ENCODE measurements at places on chromosomes 13 and 19.

GRCh38 chr13:101382701-101383100 is 33.6 kb downstream of the NALCN start:
- no peak for DNase-seq

GRCh38 chr13:44399074-44399473 is 25.4 kb downstream of the SERP2 start:
- DNase-seq = no peak

- DNase-seq = no peak
These were observed 346.4 kb downstream of the FGF9 start for GRCh38 chr13:22017226-22017625.

- DNase-seq = peak; percentile 75
These were observed 8.0 kb downstream of the NAPSA start for GRCh38 chr19:50357178-50358100.

GRCh38 chr13:42875475-42876269 is 94.3 kb downstream of the FAM216B start:
- DNase-seq = no peak

- no peak for DNase-seq
These were observed 55.7 kb upstream of the ABCC4 start for GRCh38 chr13:95356916-95357315.

DNA sequence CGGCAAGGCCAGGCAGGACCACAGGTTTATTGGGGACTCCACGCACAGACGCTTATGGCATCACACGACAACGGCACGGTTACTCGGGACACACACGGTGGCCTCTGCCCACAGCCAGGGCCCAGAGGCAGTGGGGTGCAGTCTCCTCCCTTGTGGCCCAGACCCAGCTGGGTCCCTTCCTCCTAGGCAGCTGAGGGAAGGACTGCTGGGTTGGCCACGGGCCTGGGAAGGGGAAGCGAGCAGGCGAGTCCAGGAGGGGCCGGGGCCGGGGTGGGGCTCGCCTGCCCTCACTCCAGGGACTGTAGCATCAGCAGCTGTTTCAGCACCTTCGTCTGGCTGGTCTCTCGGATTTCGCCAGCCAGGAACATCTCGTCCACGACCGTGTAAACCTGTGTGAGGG is 12.5 kb downstream of the AP2S1 start:
- no peak for DNase-seq

GRCh38 chr13:28655561-28655960 is 3.4 kb upstream of the POMP start:
- DNase-seq = no peak

DNA sequence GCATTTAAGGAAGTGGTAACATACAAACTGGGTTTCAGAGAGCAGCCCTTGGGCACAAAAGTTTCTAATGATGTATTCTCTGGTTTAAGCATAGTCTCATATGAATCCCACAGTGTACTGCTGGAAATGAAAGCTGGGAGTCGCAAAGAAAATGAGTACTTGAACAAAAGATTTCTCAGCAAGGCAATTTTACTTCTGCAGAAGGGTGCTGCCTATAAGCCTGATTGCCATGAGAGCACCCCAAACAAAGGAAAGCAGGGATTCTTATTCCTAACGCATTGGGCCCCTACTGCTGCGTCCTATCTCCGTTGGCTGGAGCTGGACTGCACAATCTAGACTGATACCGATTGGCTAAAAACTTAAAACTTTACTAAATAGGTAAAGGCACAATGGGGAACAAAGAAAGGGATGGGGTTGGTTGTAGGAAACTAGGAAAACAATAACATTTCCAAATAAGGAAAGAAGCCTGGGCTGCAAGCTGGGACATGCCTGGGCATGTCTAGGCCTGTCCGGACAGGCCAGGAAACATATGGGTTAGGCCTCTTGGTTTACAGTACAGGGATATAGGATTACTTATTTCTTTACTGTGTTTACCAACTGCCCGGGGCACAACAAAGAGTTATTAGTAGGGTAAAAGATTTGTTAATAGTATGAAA is 27.4 kb upstream of the VN1R4 start:
- DNase-seq = no peak

DNA sequence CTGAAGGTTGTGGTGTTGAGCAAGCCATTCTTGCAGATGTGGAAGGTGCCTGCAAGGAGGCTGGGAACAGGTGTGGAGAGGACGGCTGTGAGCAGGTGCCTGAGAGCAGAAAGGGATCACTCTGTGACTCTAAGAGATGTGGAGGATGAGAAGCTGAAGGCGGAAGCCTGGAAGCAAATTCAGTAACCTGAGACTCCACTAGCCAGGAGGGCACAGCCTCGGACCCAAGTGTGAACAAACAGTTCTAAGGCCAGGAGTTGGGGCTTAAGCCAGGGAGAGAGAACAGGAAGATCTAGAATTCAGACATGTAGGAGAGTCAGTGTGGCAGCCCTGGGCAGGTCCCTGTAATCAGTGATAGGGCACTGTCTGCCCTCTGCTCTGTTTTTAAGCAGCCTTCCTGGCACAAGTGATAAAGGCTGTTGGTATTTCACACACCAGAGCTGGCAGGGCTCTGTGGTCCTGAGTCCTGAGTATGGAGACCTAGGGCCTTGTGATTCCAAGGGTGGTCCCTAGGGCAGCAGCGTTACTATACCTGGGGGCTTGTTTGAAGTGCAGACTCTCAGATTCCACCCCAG is 131.3 kb downstream of the SLC7A1 start:
- DNase-seq = no peak

- no peak for DNase-seq
These were observed 8.2 kb upstream of the UPK1A start for GRCh38 chr19:35657904-35658700.

DNA sequence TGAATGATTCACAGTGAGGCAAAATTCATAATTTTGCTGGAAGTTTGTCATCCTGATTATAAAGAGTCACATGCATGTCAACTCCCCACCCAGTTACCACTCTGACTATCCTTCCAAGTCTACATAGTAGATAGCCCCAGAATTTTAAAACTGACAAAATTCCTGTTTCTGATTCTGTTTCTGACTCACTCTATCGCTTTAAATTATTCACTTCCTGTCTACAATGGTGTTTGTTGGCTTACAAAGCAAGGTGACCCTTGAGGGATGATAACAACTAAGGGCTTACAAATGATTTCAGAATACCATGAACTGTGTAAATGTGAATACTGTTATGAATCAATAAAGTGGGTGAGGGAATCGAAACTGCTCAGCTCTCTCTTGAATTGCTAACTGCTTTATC is 98.7 kb upstream of the KL start:
- DNase-seq = no peak

- no peak for DNase-seq
These were observed 1130.4 kb upstream of the SLC10A2 start for GRCh38 chr13:104196611-104197010.

DNA sequence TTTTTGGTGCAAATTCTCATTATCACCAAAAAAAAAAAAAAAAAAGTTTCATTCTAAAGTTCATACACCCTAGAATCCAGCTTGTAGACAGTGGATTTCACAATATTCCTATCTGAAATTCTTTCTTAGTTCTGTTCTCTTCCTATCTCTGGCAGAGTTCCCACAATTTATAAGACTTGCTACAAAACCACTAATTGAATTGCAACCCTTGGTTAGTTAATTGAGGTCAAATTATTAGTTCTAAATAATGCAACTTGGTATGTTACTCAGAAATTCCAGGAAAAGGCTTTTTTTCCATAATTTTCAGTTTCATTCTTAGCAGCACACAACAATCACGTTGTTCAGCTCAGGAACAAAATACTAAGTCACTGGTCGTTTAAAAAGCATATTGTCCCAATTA is 58.5 kb downstream of the SPATA13 start:
- DNase-seq = no peak

GRCh38 chr13:112648966-112649690 is 40.7 kb upstream of the ATP11A start:
- no peak for DNase-seq

DNA sequence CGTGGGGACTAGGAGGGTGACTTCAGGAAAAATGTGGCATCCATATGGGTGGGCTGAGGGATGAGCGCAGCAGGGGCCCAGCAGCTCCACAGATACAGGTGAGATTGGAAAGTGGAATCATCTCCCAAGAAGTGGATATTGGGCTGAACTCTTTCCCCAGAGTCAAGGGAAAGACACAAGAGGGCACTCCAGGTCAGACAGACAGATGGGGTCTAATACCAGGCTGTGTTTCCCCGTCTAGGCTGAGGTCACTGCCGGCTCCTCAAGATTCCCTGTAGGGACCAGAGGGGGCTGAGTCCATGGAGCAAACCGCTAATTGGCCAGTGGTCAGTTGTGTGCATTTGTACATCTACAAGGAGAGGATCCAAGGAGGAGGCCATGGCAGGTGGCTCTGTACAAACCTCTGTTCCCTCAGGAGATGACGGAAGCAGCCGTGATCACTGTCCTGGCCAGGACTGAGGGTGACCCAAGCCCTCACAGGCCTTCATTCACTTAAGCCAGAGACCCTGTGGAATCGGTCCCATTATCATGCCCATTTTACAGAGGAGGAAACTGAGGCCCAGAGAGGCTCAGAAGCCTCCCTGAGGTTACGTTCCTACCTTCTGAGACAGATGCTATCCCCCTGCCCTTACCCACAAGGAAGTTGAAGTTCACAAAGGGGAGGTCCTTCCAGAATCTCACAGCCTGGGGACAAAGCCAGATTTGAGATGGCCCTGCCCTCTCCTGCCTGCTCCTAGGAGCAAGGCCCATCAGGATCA is 14.9 kb upstream of the IGLON5 start:
- no peak for DNase-seq

GRCh38 chr13:103573446-103573845 is 507.2 kb upstream of the SLC10A2 start:
- DNase-seq = no peak

DNA sequence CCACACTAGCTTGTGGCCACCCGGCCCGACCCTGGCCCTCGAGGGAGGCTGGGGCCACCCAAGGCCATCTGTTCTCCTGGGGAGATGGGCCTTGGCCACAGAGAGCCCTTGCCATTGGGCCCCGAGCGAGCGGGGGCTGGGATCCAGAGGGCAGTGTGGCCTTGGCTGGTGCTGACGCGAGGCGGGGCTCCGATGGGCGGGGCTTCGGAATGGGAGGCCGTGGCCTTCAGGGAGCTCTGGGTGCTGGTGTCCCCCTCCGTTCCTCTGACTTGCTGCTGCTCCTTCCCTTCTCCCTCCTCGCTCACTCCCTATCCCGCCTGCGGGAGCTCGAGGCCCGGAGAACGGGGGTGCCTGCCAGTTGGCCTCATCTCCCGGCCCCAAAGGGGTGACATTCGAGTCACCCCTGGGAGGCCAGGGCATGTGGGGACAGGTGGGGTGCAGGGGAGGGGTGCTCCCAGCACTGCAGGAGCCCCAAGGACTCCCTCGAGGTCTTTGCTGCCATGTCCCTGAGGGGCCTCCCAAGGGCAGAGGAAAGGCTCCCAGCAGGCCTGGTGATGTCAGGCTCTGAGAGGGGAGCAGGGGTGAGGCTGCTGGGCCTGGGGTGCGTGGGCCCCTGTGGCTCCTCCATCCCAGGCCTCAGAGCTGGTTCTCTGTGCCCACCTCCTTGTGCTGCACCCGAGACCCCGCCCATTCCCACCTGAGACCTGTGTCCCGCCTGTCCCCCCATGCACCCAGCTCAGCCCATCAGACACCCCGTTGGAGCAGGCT is 4.2 kb downstream of the NCLN start:
- no peak for DNase-seq

GRCh38 chr19:416416-416815 is 7.5 kb upstream of the C2CD4C start:
- no peak for DNase-seq

GRCh38 chr13:34611671-34612070 is 330.4 kb upstream of the NBEA start:
- no peak for DNase-seq

DNA sequence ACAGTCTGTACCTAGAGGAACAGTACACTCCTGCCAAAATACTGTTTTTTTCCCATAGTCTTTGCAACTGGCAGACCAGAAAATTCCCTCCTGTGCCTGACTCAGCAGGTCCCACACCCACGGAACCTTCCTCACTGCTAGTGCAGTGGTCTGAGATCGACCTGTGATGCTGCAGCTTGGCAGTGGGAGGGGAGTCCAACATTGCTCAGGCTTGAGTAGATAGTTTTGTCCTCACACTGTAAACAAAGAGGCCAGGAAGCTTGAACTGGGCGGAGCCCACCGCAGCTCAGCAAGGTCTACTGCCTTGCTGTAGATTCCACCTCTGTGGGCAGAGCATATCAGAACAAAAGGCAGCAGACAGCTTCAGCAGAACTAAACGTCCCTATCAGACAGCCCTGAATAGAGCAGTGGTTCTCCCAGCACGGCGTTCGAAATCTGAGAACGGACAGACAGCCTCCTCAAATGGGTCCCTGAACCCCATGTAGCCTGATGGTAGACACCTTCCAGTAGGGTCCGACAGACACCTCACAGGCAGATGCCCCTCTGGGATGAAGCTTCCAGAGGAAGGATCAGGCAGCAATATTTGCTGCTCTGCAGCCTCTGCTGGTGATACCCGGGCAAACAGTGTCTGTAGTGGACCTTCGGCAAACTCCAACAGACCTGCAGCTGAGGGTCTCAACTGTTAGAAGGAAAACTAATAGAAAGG is 92.7 kb downstream of the SUCLA2 start:
- no peak for DNase-seq

GRCh38 chr19:18795540-18795939 is 4.4 kb upstream of the COMP start:
- no peak for DNase-seq

- no peak for DNase-seq
These were observed 800 bp downstream of the ETFB start for GRCh38 chr19:51365211-51365964.

DNA sequence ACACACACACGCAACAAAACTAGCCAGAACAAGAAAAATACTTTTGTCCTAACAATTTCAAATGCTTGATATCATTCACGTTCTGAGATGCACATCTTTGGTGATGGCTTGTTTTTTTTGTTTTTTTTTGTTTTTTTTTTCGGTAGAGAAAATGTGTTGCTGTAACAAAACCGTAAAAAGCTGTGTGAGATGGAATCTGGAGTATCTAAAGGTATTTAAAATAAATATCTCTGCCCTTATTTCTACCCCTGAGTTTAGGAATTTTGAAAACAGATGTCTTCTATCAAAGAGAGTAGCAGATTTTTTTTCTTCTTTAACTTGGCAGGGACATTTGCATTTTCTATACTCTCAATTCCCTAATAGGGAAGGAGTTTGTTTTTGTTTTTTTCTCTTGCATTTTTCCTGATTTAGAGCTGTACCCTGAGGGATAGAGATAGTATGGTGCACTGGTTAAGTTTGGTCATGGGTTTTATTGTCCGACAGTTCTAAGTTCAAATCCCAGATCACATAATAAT is 446.6 kb downstream of the KLF5 start:
- no peak for DNase-seq

GRCh38 chr19:28394725-28395124 is 818.2 kb downstream of the UQCRFS1 start:
- DNase-seq = no peak

- no peak for DNase-seq
These were observed 2.1 kb downstream of the SOX21 start for GRCh38 chr13:94710065-94710781.

GRCh38 chr13:102677122-102677521 is 17.7 kb downstream of the METTL21C start:
- no peak for DNase-seq

- no peak for DNase-seq
These were observed 330.1 kb downstream of the TDRD3 start for GRCh38 chr13:60727140-60727539.
